ENCODE measurements at places on chromosomes 5 and 9.

DNA sequence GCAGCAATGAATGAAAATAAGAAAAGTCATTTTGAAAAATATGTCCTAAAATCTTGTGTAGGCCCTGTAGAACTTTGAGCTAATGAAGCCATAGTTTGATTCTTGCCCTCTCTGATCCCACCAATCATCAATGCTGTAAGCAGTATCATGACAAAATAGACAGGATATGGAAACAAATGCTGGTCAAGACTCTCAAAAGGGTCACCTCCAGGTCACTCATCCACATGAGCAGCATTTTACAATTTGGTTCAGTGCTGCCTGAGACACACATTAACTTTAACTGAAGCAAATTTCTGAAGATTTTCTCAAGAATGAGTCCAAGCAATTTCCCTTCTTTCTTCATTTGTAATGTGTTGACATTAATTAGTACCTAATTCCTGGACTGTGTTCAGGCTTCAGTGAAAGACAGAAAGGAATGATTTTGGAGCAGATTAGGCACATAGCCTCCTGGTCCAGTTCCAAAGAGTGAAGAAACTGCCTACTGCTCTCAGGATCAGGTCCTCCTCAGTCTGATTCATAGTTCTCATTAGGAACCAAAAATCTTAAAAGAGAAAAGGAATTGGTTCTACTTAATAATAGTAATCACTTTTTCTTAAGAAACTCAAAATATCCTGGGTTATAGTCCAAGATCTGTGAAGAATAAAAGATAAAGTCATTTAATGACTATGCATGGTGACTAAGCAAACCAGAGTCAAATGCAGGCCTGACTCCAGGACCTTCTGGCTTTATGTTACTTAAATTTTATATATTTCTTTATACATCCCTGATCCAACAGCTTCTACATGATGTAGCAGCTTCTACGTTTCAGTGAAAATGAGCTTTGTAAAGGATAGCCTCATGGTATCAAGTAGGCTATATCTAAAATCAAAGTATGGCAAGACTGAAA lies 192.1 kb upstream of the RGMB start:
- DNase-seq = no peak

- DNase-seq = no peak
These were observed 50.9 kb downstream of the PIK3R1 start for GRCh38 chr5:68266457-68266856.

DNA sequence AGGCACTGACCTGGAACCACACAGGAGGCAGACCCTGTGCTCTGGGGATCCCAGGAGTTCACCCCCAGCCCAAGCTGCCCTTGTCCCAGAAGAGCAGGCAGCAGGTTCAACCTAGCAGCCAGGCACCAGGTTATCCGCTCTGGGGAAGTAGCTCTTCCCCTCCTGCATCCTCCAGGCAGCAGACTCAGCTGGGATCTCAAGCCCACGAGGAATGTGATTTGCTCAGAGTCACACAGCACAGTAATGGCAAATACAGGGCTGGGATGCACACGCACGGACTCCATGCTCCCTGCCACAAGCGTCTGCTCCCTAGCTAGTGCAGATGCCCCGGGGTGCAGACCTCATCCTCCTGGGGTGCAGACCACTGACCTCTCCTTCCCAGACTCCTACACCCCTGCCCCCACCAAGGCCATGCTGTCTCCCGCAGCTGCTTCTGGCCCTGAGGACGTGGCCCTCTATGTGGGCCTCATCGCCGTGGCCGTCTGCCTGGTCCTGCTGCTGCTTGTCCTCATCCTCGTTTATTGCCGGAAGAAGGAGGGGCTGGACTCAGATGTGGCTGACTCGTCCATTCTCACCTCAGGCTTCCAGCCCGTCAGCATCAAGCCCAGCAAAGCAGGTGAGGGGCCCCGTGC lies 25.5 kb downstream of the HK3 start:
- no peak for DNase-seq

DNA sequence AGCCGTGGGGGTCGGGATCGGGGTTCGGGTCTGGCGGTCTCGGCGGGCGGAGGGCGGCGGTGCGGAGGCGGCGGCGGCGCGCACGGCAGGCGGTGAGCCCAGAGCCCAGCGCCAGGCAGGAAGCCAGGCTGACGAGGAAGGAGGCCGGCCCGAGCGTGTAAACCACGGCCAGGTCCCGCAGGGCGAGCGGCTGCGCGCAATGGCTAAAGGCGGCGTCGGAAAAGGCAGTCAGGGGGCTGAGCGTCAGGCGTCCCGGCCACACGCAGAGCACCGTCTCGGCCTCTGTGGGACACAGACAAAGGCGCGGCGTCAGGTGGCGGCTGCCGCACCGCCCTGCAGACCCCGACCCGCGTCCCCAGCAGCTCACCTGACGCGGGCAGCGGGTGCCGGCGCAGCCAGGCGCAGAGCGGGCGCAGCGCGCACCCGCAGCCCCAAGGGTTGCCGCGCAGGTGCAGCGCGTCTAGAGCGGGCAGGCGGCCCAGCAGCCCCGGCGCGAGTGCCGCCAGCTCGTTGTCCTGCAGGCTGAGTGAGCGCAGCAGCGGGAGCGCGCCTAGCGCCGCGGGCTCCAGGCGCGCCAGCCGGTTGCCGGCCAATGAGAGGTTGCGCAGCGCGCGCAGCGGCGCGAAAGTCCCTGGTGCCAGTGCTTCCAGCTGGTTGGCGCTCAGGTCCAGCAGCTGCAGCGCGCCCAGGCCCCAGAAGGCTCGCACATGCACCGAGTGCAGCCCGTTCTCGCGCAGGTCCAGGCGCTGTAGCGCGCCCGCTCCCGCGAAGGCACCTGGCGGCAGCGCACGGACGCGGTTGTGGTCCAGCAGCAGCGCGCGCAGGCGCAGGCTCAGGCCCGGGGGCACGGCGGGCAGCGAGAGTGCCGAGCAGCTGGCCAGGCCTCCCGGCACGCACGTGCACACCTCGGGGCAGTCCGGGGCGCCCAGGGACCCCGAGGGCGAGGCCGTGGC lies 671 bp downstream of the LRRC26 start:
- DNase-seq = no peak

DNA sequence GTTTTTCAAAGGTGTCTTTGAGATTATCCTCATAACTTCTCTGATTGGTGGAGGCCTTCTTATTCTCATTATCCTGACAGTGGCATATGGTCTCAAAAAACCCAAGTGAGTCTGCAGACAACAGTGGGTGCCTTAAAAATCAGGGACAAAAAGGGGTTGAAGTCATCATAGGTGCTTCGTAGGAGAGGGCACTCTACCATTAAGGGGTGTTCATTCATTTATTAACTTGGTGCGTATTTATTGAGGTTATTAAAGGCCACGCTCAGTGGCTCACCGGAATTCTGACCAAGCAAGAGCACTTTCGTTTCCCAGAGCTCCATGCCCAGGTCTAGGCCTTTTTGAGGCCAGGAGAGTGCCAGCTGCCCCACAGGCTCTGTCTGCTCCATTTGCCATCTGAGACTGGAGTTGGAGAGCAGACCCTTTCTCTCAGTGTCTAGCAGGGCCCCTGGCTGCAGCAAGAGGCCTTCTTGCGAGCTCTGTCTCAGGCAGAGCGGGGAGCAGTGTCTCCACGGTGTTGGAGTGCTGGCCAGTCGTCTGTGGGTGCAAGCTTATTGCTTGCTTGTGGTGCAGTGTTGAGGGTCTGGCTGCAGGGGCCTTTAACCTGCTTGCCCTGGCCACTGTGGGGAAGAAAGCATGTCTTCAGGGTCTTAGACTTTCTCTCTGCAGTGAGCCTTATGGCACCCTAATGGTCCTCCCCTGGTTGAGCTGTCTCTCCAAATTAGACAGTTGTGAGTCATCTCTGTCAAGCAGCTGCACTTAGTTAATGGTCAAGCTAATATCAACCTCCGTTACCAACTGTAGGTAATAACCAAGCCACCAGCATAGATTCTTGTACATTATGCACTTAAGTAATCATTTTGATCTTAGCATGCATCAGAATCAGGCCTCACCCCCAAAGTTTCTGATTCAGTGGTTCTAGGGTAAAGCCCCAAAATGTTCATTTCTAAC lies 62.6 kb downstream of the IL31RA start:
- no peak for DNase-seq

DNA sequence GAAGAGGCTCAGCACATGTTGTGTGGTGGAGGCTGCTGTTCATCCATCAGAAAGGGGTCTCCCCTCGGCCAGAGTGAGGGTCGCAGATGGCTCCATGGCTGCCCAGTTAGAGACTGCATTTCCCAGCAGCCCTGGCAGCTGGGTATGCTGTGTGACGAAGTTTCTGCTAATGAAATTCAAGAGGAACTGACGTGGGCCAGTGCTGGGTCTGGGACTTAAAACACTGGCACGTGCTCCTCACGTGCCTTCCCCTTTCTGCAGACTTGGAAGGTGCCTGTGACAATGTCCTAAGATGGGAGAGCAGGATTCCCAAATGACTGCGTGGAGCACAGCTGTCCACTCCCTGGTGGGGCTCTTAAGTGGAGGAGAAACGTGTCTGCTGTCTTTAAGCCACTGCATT lies 114.5 kb upstream of the RAPGEF1 start:
- no peak for DNase-seq

- DNase-seq = no peak
These were observed 8.9 kb downstream of the ZNF366 start for GRCh38 chr5:72498284-72498683.

- peak; percentile 84 for DNase-seq
These were observed 95.1 kb downstream of the ANXA2R start for GRCh38 chr5:42944989-42945388.

- peak; percentile 89 for DNase-seq
These were observed 352.7 kb downstream of the SPOCK1 start for GRCh38 chr5:137146402-137146890.

- DNase-seq = no peak
These were observed 59.5 kb downstream of the ANKRD33B start for GRCh38 chr5:10623305-10623910.

DNA sequence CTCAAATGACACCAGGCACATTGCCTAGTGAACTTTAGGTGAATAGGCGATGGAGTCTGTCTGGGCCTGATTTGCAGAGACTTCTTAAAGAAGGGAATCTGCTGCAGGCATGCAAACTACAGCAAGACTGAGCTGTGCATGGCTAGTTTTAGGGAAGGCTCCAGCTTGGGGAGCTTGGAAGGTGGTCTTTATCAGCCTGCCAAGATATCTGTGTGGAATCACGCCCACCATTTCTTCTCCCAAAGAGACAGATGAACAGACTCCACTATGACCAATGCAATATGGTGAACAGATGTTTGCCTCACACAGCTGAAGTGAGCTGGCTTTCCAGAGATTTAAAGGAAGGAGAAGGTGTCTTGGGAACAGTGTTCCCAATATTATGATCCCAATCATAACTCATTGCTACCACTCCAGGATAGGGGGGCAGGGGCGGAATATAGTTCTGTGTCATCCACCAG lies 129.0 kb upstream of the HMHB1 start:
- no peak for DNase-seq

DNA sequence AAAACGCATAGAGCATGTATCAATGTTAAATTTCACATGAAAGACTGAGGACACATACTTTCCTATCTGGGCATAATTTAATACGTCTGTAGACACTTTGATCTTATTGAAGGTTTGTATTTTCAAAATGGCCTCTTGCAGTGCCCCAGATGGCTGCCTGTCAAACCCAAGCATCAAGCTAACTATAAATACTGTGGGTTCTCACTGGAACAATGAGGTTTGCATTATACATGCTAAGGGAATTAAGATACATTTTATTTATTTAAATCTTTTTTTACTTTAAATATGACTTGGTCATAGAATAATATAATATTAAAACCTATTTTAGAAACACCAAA lies 702.9 kb upstream of the GRAMD2B start:
- DNase-seq = no peak

DNA sequence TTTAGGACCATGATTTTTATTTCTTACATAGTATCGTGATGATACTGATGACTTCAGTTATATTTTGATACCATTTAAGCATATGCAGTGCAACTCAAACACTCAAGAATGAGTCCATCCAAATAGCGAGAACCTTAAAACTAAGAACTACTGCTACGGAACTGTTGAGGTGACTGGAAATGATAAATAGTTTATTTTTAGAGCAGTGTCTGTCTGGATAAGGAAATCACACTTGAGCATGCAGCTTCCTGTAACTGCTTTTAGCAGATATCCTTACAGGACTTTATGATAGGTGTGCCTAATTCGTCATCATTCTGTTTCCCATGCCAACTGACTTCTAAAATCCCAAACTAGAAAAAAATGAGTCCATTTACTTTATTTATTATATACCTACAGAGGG lies 85.5 kb downstream of the ADGRV1 start:
- DNase-seq = no peak

DNA sequence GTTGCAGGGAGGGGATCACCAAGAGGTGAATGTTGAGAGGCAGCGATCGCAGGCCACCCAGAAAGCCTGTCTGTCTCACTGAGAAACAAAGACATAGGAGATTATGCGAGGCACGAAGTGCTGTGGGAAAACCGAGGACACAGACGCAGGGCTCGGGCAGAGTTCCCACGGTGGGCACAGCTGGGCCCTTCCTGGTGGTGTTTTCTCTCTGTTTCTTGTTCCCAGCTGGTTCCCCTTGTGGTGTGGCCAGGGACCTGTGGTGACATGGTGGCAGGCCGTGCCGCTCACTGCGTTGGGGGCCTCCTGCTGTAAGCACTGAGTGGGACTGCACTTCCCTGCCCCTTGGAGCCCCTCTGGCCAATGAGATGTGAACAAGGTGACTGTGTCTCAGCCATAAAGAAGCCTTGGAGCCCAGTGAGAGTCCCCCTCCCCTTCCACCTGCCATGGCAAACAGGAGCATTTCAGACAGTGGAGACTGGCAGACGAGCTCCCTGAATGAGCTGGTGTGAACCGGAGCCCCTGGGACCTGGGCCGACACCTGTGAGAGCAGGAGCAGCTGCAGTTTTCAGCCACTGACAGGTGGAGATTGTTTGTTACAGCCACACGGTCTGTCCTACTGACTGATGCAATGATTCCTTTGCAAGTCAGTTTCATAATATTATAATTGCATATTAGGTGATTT lies 13.2 kb upstream of the IRX4 start:
- peak; percentile 58 for DNase-seq

DNA sequence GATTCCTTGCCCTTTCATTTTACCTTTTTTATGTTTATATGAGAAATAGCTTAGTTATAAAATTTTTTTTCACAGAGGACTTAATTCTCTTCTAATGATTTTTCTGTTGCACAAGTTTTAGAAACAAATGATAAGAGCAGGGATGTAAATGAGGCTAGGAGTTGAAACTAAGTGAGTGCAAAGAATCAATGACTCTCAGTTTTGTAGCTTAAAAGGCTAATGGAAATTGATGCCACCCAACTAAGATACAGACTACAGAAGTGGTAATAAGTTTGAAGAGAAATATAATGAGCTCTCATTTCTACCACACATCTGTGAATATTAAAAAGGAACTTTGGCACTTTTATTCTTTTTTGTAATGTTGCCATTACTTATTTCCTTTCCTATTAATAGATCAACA lies 105.1 kb downstream of the LURAP1L start:
- no peak for DNase-seq

DNA sequence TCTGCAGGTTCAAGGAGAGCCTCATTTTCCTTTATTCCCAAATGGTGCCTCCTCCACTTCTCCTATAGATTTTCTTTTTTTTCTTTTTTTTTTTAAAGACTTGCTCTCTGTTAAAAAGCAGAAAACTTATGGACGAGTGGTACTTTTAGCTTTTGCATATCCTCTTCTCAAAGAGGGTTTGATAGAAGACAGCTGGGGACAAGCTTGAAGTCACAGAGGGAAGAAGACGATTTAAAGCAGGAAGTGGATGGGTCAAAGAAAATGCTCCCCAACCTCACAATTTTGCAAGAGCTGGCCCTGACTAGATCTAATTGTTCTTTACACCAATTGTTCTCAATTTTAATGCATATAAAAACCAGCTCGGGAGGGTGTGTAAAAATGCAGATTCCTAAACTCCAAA lies 48.9 kb downstream of the APBA1 start:
- DNase-seq = no peak

GRCh38 chr9:26856413-26857032 lies 36.1 kb downstream of the CAAP1 start:
- no peak for DNase-seq

- DNase-seq = no peak
These were observed 982 bp downstream of the EPB41L4A start for GRCh38 chr5:112417931-112418658.

Data from RWPE2 (cell line).